ENCODE measurements at places on chromosomes 5 and 9. TPM values are rescaled to one million over a fixed set of nuclear protein-coding genes. Genes with fewer than 3 reads are reported as not detected.

TSC1 gene
- total RNA-seq, result 33.5 TPM

CDC14B gene
- 8.8 TPM for total RNA-seq

BSPRY gene
- total RNA-seq, result 0.50 TPM

SLC36A3 gene
- total RNA-seq, result not detected

AFAP1L1 gene
- 11.6 TPM for total RNA-seq

GPR150 gene
- total RNA-seq, result not detected

ANKRD33B gene
- 0.25 TPM for total RNA-seq

ALDH7A1 gene
- total RNA-seq, result 64.8 TPM

SH2D3C gene
- 5.1 TPM for total RNA-seq

FBN2 gene
- total RNA-seq, result 0.84 TPM

ORM2 gene
- total RNA-seq, result 4,866 TPM

PRDM9 gene
- not detected for total RNA-seq

PCDHB2 gene
- 0.09 TPM for total RNA-seq

TMOD1 gene
- total RNA-seq, result 20.0 TPM

VPS13A gene
- total RNA-seq, result 45.1 TPM

CKMT2 gene
- total RNA-seq, result 2.6 TPM

PCDHB11 gene
- 0.33 TPM for total RNA-seq

PCDHA3 gene
- 0.05 TPM for total RNA-seq

SPATA31E1 gene
- not detected for total RNA-seq

TAF11L5 gene
- not detected for total RNA-seq

GZMA gene
- 2.4 TPM for total RNA-seq

LRRTM2 gene
- total RNA-seq, result not detected

FCN2 gene
- total RNA-seq, result 23.6 TPM

JAKMIP2 gene
- 0.23 TPM for total RNA-seq

SLC22A5 gene
- total RNA-seq, result 12.7 TPM

All from liver (tissue), 10 donors.